ENCODE measurements at places on chromosomes 1 and 21.
A peak's percentile ranks its signal among the peaks of the same experiment; 100 is the strongest.

DNA sequence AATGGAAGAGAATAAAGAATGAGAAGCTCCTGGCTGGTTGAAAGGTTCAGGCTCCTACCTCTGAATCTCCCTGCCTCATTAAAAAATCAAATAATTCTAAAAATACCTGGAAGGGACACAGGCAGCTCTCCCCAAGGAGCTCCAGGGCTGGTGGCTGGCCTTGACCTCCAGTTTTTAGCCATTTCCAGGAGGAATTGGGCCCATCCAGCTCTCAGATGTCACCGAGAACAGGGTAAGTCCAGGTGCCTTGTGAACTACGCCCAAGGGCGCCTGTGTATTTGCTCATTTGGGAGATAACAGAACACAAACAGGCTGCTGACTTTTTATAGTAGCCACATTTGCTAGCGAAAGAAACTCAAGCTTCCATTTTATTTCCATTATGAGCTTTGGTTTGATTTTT lies 321.0 kb upstream of the C1orf174 start:
- DNase-seq, result no peak

DNA sequence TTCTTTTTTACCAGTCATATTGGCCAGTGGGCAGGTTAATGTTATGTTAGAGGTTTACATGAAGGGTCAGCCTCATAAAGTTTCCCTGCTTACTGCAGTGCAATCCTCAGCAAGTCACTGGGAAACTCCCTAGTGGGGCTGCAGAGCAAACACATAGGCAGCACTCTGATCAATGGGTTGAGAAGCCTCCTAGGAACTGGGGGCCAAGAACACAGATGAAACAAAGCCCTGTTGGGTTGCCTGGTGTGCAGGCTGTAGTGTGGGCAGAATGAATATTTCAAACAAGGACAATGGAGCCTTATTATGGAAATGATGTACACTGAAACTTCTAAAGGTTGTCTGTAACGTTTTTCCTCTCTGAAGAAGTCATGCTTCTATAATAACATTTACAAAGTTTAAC lies 431.6 kb upstream of the PTBP2 start:
- no peak for DNase-seq

DNA sequence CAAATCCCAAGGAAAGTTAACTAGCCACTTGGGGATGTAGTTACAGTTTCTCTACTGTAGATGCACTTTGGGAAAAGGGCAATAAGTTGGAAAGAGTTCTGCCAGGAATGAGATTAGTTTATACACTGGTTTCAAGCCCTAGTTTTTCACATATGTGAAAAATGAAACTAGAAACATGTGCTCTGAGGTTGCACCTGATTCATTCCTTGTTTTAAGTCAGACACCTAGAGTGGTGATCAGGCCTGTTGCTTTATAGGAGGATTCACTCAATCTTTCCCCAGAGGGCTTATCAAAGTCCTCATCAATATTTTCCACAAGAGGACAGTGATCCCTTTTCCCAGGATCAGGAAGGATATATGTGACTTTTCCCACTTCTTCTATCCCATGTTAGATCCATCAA lies 515.9 kb upstream of the PKN2 start:
- DNase-seq, result no peak

GRCh38 chr1:18653367-18653766 lies 22.7 kb downstream of the PAX7 start:
- no peak for DNase-seq

DNA sequence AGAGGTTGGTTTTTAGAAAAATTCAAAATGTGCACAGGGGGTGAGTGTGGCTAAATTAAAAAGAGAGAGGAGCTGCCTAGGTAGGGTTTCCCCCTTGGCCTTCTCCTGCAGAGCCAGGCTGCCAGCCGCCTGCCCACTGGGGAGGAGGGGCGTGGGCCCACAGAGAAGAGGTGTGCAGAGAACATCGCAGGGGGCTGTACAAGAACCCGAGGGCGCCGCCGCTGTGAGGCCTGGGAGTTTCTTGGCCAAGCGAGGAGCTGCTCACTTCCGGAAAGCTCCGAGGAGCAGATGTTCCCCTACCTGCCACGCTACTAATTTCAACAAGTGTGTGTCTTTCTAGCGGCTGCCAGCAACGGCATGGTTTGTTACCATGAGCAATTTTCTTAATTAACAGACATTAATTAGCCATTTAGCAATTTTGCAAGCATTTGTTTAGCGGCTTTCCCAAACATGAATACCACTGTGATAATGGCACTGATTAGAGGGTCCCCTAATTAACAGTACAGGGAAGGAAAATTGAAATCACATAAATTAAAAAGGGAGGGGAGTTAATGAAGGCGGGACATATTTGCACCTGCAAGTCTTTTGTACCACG lies 59.7 kb downstream of the MRPL37 start:
- DNase-seq, result no peak

GRCh38 chr1:116125758-116126157 lies 14.6 kb downstream of the MAB21L3 start:
- DNase-seq, result no peak

DNA sequence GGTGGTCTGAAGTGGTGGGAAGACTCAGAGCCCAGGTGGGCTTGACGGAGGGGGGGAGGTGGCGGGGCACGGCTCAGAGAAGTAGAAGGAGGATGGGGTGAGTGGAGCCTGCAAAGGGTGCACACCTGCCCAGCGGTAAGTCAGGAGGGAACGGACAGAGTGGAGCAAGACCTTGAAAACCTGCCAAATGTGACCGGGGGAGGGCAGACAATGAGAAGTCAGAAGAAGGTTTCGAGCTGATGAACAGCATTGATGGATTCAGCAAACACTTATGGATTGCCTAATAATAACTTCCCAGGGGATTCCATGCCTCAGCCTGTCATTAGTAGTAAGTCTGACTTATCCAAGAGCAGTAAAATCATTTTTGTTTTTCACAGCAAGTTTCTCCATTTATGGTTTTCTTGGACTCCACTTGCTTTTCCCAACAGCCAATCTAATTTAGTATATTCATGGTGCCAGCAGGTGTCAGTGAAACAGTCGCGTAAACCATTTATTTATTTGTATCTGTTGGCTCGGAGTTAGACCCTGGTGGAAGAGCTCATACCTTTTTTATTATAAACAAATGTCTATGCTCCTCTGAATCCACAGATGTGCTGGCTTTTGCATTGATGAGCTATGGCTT lies 279.1 kb downstream of the PCP4 start:
- DNase-seq, result no peak

DNA sequence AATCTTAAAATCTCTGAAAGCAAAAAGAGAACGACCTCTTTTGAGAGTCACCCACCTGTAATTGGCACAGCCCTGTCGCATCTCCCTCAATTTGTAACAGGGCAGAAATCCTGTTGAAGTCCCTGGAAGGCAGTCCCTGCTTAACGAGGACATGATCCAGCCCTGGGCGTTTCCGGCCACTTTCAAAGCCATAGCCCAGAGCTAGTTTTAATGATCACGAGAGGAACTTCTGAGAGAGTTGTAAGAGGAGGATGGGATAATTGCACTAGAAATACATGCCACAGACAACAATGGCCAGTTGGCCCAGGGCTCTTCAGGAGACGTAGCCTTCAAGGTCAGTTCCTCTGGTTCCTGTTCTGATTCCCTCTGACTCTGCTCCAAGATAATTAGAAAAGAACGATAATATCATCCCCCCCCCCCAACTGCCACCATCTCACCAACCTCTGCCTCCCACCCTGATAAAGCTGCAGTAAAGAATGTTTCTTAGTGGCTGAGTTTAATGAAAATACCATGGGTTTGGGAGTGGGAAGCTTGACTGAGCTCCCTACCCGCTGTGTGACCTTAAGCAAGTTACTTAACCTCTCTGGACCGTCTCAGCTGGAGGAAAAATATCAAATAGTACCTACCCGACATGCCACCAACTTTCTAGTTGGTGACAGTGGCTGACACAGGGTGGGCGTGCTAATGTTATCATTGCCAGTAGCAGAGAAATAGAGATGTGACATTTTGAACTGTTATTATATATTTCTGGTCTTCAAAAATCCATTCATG lies 140.0 kb downstream of the OMA1 start:
- no peak for DNase-seq

DNA sequence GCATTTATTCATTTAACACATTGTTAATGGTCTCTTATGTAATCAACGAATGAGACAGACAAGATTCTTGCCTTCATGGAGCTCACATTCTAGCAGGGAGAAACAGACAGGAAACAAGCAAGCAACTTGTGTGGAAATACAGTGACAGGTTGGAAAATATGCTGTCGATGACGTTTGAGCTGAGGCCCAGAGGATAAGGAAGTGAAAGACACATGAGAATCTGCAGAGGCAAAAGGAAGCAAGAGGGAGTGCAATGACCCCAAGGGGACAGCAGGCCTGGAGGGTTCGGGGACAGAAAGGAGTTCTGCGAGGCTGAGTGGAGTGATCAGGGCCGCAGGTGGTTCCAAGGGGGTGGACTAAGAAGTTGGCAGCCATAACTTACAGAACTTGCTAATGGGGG lies 60.6 kb upstream of the AKT3 start:
- DNase-seq, result no peak

- no peak for DNase-seq
Observed at GRCh38 chr1:110986407-110986891, 22.7 kb upstream of the LRIF1 start.

DNA sequence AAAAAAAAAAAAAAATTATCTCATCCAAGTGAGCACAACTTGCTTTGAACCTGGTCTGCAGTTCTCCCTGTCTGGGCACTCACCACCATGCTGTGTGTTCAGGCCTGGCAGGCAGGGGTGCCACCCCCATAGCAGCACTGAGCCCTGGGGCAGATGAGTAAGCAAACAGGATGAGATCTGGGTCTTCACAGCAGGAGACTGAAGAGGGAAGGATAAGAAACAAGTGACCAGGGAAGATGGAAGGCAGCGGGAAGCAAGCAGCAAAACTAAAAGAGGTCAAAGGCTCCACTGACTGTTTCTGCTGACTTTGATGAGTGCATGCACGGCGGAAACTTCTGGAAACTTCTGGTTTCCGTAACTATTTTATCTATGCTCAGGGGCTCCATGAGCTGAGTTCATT lies 133.5 kb upstream of the SOD1 start:
- no peak for DNase-seq

DNA sequence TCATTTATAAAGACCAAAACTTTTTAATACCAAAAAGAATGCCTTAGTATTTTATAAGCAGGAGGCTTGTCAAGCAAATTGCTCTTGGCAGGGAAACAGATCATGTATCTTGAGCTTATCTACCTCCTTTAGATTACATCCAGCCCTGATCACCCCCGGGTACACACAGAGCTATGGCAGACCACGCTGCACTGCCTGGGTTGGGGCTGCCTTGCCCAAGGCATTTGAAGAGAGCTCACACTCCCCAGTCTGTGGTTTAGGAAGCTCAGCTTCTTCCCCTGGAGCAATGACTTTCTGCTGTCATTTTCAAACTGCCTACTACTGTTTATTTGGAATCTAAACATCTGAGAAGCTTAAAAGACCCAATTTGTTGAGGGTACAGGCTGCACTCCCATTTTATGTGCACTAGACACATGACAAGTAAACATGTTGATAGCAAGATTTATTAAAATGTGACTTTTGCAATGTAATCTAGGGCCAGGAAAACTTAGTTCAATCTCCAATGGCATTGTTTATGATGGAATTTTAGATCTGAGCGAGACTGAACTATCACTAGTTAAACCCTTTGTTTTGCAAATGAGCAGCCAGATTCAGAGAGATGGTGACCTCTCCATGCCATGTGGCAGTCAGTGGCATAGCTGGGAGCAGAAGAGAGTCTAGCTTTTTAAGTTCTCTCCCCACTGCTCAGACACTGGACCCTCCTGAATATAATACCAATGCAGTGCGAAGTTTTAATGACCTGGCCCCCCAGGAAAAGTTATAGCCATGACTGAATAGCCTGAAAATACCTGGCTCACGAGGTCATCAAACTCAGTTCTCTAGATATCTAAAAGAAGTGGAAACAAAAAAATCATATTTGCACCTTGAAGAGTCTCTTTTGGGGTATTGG lies 214.9 kb downstream of the HLX start:
- DNase-seq, result no peak

- peak; percentile 69 for DNase-seq
Observed at GRCh38 chr1:172427191-172427590, 6.7 kb downstream of the C1orf105 start.

DNA sequence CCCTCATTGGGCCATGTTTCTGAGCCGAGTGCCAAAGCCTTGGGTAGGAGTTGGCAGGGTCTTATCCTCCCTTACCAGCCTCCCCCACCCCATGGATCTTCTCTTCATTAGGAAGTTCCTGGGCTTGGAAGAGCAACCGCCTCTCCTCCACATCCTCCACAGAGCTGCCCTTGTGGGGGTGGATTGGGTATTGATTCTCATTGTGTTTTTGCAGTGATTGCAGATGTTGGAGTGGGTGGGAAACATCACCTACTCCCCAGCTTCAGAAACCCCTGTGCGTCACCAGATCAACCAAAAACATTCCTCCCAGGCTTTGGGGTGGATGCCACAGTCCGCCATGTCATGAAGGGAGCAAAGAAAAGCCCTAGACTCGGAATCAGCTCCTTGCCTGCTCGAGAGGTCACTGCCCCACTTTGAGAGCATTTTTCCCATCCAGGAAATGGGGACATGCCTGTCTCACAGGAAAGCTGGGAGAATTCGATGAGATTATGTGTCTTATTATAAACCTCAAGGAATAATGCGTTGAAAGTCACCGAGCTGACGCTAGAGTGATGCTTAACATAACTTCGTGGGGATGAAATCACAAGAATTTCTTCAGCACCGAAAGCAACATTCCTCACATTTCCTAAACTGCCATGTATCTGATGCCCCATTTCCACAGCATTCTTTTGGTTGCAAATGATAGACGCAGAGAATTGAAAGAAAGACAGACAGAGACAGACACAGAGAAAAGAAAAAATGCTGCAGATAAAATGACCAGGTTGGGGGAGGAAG lies 44.7 kb upstream of the ZBTB40 start:
- no peak for DNase-seq

DNA sequence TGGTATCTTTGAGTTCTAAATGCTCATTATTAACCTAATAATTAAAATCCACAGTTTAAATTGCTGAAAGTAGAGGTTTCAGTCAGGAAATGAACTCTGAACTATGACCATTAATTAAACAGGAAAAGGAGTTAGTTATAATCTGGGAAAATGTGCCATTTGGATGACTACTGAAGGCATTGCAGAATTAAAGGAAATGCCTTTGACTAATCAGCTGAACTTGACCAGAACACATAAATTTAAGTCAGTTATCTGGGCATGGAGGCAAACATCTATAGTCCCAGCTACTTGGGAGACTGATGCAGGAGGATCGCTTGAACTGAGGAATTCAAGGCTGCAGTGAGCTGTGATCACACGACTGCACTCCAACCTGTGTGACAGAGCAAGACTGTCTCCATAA lies 31.9 kb downstream of the SLC44A5 start:
- no peak for DNase-seq
